ENCODE measurements at places on chromosomes 7 and 10.

GRCh38 chr10:69901628-69902505 is 100.2 kb downstream of the COL13A1 start:
- DNase-seq, result peak; percentile 14

- DNase-seq, result no peak
Observed at GRCh38 chr7:33395340-33395739, 266.0 kb downstream of the BBS9 start.

- no peak for DNase-seq
Observed at GRCh38 chr7:159010937-159011721, 133.5 kb downstream of the VIPR2 start.

DNA sequence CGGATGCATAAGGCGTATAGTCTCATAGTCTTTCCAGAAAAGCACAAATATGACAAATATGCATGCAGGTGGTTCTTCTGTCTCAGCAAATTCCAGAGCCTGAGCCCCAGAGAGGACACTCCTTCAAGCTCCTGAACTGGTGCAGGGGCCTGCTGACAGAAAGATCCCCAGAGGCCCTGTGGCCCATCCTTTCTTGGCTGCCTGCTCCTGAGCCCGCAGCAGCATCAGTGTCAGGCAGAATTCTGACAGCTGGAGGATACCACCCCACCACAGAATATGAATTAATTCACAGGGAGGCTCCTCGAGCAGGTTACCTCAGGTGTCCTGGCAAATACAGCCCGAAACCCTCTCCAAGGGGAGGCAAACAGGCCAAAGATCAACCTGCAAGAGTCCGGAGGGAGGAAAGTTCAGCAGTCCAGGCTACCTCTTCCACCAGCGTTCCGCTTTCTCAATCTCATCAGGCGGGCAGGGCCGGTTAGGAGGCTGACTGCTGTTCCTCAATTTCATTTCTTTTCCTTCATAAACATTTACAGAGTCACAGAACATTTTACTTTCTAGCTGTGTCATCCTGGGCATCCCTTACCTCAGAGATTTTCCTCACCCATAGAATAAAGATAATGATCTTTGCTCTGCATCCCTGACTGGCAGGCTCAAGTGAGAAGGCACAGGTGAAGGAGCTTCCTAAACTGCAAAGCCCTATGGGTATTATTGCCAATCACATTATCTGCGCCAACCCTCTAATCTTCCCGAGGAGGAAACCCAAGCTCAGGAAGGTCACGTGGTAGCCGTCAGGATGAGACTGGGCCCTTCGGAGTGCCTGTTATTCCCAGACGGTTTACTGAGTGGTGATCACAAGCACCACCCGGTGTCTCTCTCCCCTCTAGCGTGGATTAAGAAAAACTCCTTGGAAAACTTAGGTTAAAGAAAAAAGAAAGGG is 1.4 kb downstream of the DNAJB12 start:
- no peak for DNase-seq

- no peak for DNase-seq
Observed at GRCh38 chr7:54880326-54880989, 121.4 kb upstream of the SEC61G start.

DNA sequence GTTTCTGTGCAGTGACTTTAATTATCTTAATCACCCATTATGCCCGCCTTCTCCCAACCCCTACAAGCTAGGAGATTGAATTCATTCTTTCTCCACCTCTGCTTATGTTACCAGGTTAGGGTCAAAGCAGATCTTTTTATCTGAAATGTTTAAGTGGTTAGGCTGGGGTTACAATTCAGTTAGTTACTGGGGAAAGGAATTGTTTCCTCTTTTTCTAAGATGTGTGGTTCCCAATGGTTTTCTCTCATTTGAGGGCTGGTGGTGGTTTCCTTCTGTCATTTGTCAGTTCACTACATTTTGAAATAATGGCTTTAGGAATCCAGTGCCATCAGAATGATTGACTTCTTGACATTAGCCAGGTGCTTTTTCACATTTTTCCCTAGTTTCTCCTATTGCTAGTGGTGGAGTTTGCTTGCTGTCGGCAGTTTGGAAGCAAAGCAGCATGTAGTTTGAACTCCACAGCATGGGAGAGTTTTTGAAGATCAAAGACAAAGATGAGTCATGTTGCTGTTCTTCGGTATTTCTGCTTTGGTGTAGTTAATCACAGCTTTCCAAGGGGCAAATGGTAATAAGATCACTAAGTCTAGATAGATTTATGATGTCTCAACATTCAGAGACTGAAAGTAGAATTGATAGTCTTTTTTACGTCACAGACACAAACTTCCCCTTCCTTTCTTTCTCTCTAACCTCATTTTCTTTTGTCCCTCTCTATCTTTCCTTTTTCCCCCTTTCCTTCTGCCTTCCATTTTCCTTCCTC is 168.2 kb downstream of the SND1 start:
- DNase-seq, result no peak

GRCh38 chr7:155998328-155998691 is 186.0 kb upstream of the SHH start:
- no peak for DNase-seq

GRCh38 chr10:80708808-80709207 is 171.1 kb downstream of the SH2D4B start:
- DNase-seq, result no peak

GRCh38 chr10:69669409-69669808 is 39.4 kb downstream of the FAM241B start:
- DNase-seq, result no peak

- no peak for DNase-seq
Observed at GRCh38 chr10:51950996-51951555, 251.7 kb upstream of the CSTF2T start.

GRCh38 chr7:113715981-113716856 is 202.6 kb downstream of the PPP1R3A start:
- DNase-seq, result no peak

- DNase-seq, result no peak
Observed at GRCh38 chr10:62861507-62861906, 45.3 kb upstream of the EGR2 start.

- DNase-seq, result no peak
Observed at GRCh38 chr10:58017719-58018367, 249.9 kb downstream of the IPMK start.

DNA sequence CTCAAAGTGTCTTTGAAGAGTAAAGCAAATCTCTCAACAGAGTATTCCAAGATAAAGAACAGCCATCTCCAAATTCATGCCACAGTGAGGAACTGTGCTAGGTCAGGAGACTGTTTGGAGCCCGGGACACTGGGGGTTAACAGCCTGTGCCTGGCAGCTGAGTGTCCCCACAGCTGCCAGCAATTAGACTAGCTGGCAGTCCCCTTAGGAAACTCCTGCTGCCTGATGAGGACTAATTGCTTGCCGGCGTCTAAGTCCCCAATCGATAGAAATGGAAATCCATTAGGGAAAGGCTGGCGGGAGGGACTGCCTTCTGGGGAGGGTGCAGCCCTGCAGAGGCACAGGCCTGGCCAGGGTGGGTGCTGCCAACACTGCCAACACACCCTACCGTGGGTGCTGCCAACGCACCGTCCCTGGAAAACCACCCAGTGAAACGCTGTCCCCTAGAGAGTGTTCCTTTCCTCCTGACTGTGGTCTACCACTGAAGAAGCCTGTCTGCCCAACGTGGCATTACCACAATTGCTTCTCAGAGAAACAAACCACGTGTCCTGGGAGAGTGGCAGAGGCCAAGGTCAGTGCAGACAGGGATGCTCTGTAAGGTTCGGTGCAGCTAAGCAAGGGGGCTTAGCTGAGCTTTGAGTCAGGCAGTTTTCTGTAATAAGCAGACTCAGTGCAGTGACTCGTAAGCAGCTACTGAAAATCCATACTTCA is 60.8 kb downstream of the XRCC2 start:
- no peak for DNase-seq

GRCh38 chr7:18408461-18408860 is 87.1 kb upstream of the HDAC9 start:
- DNase-seq, result no peak

DNA sequence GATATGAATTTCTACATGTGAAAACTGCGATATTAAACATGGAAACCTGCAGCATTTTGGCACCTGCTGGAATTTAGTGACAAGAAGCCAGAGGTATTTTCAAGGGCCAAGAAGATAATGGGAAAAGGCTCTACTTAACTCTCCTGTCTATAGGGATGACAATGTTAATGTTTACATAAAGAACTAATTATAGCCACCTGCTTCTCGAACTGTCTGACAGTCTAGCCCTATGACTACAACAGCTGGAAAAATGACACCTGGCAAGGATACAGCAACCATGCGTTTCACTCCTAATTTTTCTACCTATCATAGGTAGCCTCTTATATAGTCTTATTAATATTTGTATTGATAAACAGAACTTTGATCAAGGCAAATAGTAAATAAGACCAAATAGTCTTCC is 49.6 kb downstream of the MAGI2 start:
- no peak for DNase-seq

GRCh38 chr10:97195706-97196222 is 10.0 kb upstream of the SLIT1 start:
- no peak for DNase-seq

GRCh38 chr10:14526326-14526725 is 195.6 kb upstream of the FRMD4A start:
- no peak for DNase-seq

DNA sequence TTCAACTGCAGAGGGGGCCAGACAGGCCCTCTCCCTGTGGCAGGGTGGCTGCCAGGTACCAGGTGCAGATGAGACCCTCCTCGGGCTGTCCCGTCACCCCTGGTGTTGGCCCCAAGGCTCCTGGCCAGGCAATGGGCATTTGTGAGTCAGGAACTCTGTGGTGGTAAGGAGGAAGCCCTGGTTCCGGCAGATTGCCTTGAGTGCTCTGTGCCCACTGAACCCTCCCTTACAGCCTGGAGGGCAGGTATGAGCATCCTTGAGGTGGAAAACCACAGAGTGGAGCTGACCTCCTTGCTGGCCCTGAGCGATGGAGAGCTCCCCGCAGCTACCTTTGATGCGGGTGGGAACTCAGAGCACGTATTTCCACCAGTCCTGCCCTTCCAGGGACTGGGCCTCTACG is 2.0 kb downstream of the PAOX start:
- DNase-seq, result no peak

- DNase-seq, result no peak
Observed at GRCh38 chr10:98408799-98409198, 6.2 kb downstream of the PYROXD2 start.

- no peak for DNase-seq
Observed at GRCh38 chr7:142745091-142745635, 4.1 kb upstream of the PRSS1 start.

DNA sequence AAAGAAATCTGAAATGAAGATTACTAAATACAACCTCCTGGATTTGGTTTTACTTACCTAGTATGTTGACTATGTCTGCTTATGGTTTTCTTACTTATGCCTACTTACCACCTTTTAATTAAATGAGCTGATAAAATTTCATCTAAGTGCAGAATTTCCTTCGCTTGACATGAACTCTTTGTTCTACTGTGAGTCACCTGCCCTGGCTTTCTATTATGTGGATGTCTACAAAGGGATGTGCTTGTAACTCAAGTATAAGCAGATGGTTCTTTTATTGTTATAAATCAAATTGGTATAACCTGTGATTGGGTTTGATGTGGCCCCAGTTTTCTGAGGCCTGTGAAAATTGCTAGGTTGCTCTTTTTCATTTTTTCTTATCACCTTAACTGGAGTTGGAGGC is 389.1 kb upstream of the ANKRD30A start:
- DNase-seq, result no peak

DNA sequence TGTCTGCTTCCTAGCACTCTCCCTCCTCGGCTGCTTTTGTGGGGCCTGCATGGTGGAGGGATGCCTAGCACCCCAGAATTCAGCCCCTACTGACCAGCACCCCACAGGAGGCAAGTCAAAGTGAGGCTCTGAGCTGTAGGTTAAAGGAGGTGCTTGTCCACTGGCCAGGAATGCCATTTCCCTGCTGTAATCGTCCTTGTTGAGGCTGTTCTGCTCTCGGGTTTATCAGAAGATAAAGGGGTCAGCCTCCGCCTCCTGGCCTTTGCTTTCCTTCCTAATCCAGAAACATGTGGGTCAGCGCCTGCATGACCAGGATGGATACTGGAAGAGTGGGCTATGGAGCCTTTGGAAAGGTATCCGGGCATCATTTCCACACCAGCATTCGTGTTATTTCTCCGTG is 98.9 kb downstream of the MKI67 start:
- no peak for DNase-seq

DNA sequence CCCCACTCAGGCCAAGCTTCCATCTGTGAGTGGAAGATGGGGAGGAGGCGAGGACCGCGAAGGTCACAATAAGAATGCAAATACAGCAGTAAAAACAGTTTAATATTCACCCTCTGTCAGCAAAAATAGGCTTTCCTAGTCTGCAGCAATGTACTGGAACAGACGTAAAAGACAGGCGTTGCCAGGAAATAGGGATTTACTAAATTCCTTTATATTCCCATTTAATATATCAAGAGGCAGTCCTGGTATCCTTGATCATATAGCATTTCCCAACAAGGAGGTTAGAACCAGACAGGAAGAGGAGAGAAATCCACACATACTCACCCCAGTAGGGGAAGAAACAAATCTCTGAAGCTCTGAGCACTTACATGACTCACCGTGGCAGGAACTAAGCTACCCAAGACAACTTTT is 1054.9 kb upstream of the C7orf33 start:
- no peak for DNase-seq

GRCh38 chr10:43012578-43012977 is 64.3 kb upstream of the RET start:
- DNase-seq, result no peak

DNA sequence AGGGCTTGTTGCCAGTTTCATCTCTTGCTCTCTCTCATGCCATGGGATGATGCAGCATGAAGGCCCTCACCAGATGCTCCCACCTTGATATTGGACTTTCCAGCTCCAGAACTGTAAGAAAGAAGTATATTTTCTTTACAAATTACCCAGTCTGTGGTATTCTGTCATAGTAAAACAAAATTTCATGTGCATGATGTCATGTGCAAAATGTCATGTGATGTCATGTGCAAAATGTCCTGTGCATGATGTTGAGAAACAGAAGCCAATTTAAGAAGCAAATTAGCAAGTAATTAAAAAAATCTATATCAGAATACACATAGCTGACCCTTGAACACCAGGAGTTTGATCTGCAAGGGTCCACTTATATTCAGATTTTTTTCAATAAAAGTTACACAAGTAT is 56.6 kb downstream of the DNAJC1 start:
- DNase-seq, result no peak

DNA sequence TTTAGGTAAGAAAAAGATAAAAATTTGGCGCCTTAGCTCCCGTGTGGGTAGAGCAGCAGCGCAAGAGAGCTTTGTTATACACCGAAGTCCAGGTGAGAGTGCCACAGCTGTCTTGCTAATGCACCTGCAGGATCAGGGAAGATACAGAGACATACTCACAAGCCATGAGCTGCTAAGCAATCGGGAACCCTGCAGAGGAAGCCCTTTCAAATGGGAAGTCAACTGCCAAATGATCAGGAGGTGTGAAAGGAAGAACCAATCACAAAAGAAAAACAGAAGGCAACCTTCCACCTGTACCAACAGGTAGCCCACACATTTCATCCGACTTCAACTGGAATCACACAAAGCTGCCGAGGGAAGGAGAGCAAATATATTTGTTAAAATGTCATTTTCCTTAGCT is 610.5 kb upstream of the PFKP start:
- DNase-seq, result no peak

DNA sequence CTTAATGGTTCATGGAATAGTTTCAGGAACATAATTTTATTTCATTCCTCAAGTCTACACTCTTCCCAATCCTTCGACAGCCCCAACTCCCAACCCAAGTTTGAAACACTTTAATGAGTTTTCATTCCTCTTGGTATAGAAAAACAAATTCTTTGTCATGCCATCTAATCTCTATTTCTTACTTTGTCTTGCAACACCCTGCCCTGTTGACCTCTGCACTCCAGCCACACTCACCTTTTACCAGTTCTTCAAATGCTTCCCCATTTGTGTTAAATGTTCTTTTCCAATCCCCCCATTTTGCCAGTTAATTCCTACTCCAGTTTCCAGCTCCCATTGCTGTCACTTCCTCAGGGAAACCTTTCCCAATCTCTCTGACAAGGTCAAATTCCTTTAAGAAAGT is 21.9 kb downstream of the ASAH2 start:
- DNase-seq, result no peak
